CD8-positive, alpha-beta T cell (primary cell): ENCODE measurements at places on chromosomes 12 and 14.

DNA sequence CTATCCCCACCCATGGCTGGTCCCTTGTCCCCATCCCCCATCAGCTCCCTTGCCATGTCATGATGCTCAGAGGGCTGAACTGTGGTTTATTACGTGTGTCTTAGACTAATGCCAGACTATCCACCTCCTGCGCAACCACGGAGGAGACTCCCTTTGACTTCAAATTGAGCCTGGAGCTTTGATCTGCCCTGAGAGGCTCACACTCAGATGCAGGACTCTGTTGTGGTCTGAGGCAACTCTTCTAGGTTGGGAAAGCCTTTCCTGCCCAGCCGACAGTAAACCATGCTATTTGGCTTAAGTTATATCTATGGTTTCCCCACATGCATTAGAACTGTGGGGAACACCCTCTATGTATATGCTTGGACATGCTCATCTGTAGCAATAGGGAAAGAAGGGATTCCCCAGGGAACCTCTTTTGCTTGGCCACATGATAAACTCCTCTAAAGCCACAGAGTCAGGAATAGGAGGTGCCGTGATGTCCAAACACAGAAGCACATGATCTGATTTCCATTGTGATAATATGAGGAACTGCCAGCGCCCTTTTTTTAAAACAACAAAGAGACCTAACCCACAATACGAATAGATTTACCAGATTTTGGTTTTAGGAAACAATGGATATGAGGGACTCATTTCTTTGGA, 11.1 kb upstream of the LGALS3 start:
- DNase-seq = no peak

DNA sequence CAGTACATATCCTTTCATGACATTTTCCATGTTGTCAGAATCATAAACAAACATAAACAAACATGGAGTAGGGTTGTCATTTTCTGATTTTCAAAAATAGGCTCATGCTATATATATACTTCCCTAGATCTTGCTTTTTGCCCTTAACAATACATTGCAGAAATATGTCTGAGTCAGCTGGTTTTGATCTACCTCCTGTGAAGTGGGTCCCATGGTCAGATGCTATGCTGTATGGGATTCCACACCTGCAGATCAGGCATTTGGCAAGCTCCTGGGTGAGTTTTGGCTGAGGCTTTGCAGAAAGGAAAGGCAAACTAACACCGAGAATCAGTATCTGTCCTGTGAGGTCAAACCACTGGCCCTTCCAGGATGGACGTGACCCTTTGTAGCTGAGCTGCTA, 183.0 kb upstream of the ARID2 start:
- DNase-seq = no peak

GRCh38 chr14:36659010-36659821, 2.4 kb upstream of the PAX9 start:
- DNase-seq = no peak

DNA sequence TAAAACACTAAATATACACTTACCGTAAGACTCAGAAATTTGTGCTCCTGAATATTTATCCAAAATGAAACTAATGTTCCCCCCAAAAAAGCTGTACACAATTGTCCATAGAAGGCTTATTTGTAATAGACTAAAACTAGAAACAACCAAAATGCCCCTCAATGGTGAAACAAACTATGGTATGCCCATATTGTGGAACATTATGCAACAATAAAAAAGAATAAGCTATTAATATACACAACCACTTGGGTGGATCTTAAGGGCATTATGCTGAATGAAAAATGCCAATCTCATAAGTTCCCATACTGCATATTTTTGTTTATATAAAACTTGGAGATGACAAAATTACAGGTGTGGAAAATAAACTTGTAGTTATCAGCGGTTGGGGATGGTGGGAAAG, 357.4 kb downstream of the KCNH5 start:
- DNase-seq = no peak
